Heart left ventricle (tissue), 16 donors: ENCODE measurements at places on chromosomes 4 and X.

DNA sequence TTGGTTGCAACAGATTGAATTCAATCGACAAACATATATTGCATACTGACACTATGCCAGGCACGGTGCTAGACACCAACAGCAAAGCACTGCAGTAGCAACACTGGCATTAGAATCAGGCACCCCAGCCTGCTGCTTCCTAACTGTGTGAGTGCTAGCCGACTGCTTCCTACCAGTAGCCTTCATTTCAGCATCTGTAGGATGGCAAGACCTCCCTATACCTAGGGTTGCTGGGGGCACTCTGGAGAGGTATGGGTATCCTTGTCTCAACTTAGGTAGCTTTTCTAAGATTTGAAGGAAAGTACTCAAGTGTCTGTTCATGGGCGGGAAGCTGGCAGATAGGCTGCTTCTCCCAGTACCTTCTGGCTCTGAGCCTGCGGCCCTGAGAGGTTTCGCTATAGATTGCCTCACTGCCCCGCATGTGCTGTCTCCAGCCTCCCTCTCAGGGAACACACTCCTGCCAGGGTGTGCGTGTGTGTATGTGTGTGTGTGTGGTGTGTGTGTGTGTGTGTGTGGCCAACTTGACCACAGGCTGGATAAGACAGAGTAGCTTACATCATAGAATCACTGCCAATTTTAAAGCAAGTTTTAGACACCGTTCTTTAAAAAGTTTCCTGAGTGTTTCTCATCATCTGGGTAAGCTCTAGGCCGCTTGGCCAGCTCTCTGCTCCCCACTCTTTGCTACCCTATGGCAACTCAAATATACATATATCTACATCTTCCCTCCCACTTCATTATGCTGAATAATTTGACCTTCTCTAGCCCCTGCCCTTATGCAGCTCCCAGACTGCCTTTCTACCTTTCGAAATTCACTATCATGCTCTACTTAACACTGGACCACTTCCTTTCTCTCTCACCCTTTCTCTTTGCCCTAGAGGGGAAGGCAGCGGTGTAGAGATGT, 97.0 kb upstream of the PJA1 start:
- no peak for DNase-seq

- no peak for DNase-seq
These were observed 117.5 kb downstream of the RAPGEF2 start for GRCh38 chr4:159220353-159220752.

DNA sequence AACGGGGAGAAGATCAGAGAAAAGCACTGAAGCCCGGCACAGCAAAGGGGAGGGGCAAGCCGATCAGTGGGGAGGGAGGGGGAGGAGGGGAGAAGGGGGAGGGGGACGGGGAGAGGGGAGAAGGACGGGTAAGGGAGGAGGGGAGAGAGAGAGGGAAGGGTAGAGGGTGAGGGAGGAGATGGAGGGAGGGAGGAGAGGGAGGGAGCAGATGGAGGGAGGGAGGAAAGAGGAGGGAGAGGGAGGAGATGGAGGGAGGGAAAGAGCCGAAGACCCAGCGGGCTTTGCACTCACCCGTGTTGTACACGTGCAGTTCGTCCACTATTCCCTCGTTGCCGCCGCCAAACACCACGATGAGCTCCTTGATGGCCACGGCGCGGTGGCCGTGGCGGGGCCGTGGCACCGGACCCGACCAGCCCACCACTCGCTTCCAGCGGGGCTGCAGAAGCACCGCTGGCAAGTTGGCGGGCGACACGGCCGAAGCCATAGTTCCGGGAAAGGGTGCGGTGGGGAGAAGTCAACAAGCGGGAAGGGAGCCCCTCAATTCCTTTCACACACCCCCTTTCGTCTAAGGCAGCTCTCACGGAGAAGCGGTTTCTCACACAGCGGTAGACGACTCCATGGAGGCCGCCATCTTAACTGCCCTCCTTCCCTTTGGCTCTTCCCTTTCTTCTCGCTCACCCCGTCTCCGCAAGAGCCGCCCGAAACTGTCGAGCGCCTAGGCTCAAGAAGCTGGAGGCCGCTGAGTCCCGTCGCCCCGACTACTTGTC, 1.1 kb downstream of the HCFC1 start:
- DNase-seq, result peak; percentile 52

- DNase-seq, result no peak
These were observed 1174.4 kb upstream of the PCDH10 start for GRCh38 chr4:131974730-131975129.

- peak; percentile 76 for DNase-seq
These were observed 2.7 kb downstream of the ABCD1 start for GRCh38 chrX:153727123-153727931.

GRCh38 chrX:107979534-107979933, 2.6 kb downstream of the TEX13B start:
- DNase-seq, result no peak

- no peak for DNase-seq
These were observed 34.5 kb upstream of the HGFAC start for GRCh38 chr4:3407171-3407771.

DNA sequence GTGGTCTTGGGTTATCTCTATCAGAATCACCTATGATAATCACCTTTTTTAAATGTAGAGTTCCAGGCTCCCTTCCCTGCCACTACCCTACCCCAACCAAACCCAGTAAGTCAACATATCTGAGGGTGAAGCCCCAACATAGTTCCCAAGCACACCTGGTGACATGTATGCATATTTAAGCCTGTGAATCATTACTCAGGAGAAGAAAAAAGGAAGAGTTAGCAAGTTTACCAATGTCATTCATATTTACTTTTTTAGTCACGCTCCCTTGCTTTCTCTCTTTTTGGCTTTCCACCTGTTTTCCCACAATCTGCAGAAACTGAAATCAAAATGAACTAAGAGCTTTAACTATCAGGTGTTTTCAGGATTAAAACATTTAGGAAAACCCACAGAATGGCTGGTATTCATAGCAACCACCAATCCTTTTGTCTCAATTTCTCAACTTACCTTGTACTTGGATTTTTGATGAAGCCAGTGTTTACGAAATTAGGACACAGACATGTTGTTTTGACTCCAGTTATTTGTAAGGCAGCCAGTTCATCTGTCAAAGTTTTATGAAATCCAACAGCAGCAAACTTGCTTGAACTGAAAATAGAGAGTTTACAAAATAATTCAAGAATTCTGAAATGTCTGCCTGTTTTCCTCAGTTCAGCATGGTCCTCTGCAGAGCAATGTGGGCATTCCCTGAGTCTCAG, 34.0 kb downstream of the HSD17B11 start:
- DNase-seq, result no peak

DNA sequence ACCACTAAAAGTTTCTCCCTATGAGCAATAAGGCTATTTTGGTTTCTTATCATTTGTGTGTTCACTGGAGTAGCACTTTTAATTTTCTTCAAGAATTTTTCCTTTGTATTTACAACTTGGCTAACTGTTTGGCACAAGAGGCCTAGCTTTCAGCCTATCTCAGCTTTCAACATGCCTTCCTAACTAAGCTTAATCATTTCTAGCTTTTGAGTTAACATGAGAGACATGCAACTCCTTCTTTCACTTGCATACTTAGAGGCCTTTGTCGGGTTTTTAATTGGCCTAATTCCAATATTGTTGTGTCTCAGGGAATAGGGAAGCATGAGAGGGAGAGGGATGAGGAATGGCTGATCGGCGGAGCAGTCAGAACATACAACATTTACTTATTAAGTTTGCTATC, 349.8 kb downstream of the OPHN1 start:
- DNase-seq, result no peak

- no peak for DNase-seq
These were observed 84.3 kb upstream of the PGRMC2 start for GRCh38 chr4:128371876-128372275.

GRCh38 chr4:139175646-139176301, 1.2 kb downstream of the ELF2 start:
- peak; percentile 69 for DNase-seq

DNA sequence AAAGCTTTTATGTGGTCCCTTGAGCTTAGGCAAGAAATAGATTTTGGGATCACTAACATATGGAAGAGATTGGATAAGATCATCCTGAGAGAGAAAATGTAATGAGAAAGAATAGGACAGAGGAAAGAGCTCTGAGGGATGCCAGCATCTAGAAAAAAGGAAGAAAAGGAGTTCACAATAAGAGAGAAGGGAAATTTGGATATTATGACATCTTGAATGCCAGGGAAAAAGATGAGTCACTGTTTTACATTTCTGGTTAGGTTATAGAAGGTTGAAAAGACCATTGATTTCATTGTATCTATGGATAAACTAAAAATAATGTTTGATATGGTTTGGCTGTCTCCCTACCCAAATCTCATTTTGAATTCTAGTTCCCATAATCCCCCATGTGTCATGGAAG, 208.5 kb downstream of the MAD2L1 start:
- DNase-seq, result no peak

GRCh38 chr4:151415978-151416377, 7.0 kb downstream of the FHIP1A start:
- no peak for DNase-seq

DNA sequence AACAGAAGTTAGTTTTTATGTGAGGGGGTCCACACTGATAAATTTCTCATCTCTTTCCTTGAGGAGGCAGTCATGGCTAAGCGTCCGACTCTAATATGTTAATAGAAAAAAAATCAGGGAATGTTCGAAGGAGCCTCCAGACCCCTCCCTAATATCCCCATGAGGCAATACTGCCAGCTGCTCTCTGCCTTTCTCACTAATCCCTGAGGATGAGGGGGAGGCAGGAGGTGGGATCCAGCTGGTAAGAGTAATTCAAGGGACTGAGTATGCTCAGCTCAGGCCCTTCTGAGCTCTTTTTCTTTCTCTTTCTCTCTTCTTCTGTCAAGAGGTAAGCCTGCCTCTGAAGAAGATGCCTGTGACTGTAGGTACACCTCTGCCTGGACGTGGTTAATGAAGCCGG, 51.7 kb downstream of the PIR start:
- DNase-seq, result no peak

DNA sequence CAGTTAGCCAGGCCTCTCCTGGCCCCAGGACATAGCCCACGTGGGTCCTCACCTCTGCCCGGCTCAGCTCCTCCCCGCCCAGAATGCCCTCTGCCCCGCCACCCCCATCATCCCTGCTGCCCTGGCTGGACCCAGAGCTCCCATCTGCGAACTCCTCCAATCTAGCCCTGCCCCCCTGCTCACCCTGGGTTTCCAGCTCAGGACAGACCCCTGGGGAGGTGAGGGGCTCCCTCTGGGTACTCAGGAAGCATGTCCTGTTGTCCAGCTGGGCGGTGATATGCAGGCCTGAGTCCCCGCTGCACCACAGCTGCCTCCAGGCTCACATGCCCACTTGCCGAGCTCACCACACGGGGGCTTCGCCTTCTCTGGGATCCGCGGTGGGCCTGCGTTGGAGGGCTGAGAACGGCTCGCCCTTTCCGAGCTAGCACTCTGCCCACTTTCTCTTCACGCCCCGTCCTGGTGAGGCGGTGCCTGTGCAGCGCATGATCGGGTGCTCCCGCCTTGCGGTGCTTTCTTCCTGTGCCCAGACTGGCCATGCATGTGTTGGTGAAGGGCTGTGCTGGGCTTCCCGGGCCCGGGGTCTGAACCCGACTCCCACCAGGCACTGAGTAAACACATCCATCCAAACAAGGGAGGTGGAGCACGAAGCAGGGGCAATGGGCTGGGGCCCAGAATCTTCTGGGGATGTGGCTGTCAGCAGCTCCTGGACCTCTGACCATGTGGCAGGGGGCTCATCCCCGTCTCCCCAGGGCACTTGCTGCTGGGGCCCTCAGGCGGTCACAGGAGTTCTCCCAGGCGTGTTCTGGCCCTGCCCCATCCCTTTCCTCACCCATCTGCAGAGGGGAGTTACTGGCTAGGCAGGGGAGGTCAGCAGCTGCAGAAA, 74.3 kb downstream of the RGS12 start:
- no peak for DNase-seq

DNA sequence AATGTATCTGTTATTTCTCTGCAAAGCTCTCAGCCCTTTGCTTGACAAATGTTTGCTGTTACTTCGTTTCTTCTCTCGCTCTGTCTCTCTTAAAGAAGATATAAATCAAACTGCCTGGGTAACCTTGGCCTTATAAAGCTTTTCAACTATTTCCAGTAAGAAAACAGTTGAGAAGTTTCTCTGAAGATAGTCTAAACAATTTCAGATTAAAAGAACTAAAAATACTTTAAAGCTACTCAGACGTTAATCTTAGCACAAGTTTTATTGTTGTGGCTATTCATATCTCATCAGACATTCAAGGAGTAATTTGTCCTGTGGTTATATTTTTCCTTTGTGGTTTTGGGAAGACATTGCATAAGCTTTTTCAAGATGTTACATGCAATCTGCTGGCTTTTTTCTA, 22.6 kb downstream of the HOPX start:
- DNase-seq, result no peak

- DNase-seq, result no peak
These were observed 121.0 kb upstream of the TEX13D start for GRCh38 chrX:124211312-124211942.

GRCh38 chr4:27048429-27049238, 188.0 kb downstream of the STIM2 start:
- DNase-seq, result no peak

GRCh38 chrX:120334603-120335002, 23.3 kb upstream of the TMEM255A start:
- DNase-seq, result no peak

GRCh38 chrX:30027636-30028035, 187.7 kb upstream of the MAGEB2 start:
- no peak for DNase-seq

DNA sequence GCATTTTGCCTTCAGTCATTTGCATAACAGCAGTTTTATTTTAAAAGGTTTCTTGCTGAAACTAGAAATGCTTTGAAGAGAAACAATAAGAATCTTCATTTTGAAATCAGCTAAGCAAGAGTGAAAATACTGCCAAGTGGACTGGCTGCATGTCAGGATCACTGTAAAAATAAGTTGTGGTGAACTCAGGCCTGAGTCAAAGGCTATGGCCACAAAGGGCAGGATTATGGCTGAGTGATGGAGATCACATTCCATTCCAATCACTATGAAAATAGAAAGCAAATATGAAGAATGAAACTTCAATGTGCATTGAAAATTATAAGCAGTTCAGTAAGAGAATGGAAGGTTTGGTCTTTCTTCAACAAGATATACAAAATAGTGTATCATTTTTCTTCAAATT, 224.5 kb downstream of the PCDH18 start:
- peak; percentile 26 for DNase-seq

- DNase-seq, result no peak
These were observed 72.7 kb upstream of the H2AZ1 start for GRCh38 chr4:100022792-100023222.

GRCh38 chr4:95304898-95305297, 243.9 kb downstream of the UNC5C start:
- no peak for DNase-seq

- no peak for DNase-seq
These were observed 911.2 kb downstream of the FSTL5 start for GRCh38 chr4:161252520-161253141.

DNA sequence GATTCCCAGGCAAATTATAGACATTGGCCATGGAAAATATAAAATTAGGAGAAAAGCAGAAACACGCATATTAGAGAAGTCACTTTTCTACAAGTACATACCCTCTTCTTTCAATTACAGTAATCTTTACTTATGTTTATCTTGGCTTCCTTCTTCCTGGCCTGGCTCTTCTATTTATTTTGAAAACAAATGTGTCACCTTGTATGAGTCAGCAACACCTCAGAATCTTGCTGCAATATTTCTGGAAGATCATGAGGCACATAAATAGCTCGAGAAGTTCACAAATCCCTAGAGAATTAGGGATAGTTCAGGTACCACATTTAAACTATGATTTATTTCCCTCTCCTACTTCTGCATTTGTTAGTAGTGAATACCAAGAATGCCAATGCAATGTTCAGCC, 124.6 kb downstream of the ANOS1 start:
- no peak for DNase-seq

GRCh38 chrX:83934220-83934619, 73.3 kb downstream of the CYLC1 start:
- no peak for DNase-seq
